ENCODE measurements at places on chromosomes 6 and 20.
A peak's percentile ranks its signal among the peaks of the same experiment; 100 is the strongest.

DNA sequence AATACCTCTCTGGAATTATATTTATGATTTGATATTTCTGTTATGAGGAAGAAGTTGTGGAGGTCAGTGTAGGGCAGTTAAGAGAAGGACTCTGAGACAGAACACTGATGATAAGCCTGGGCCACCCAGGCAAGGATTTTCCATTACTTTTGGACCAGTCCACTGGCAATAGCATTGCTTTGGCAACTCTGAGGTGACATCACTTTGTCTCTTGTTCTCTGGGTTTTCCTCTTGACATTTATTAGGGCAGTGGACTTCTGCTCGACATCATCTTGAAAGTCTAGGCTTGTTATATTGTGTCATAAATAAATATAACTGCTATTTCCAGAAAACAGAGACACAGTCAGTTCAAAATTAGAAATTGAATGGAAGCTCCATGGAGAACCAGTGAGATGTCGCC, 268.0 kb downstream of the SMOC2 start:
- DNase-seq: no peak

DNA sequence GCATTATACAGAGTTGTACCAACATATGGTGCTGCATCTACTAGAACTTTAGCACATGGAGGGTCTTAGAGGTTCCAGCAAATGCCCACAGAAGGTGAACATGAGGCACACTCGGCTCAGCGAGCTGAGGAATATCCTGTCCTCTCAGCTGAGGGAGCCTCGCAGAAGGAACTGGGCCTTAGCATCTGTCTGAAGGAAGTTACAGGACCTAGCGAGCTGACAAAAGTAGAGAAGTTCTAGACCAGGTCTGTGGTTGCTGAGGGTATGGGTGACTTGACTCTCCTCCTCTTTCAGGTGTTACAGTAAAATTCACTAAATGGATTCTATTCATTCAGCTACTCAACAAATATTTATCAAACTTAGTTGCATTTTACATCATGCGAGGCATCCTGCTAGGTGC, 157.2 kb downstream of the ZDHHC14 start:
- no peak for DNase-seq

- DNase-seq: peak; percentile 50
Observed at GRCh38 chr6:105994591-105995390, 91.3 kb upstream of the PRDM1 start.

DNA sequence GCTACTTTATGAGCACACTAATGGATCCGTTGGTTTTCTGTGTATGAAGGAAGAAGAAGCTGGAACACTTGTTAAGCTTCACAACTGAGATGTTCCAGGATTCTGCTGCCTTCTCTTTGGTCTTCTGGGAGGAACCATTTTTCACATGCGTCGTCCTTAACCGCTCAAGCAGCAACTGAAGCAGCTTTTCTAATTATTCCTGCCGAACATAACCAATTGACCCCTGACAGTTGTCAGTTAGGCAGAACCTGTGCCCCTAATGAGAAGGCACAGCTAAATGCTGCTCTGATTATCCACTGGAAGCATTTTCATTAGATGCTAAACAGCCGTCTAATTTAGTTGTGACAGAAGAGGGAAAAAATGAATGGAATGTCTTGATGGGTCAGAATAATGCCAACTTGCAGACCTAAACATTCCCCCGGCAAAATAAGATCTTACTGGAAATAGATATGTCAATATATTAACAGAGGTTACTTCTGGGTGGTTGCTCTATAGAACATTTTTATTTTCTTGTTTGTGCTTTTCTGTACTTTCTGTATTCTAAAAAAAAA, 85.0 kb upstream of the SMLR1 start:
- peak; percentile 21 for DNase-seq

GRCh38 chr6:131231103-131231502, 95.8 kb downstream of the AKAP7 start:
- no peak for DNase-seq

DNA sequence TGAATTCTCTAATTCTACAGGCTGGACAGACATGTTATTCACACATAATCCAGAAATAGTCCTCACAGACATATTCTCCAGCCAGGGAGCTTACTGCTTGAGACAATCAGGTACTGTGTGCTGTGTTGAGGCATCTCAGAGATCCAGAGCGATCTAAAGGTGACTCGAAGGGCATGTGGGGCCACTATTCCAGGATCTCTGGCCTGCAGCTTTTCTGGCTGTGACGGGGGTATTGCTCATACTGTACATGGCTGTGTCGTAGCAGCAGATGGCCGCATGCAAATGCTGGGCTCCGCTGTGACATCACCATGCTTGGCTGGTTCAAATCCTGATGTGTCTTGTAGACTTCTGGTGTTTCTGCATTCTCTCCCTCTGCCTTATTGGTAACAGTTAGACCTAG, 37.8 kb downstream of the CD109 start:
- DNase-seq: no peak

- DNase-seq: no peak
Observed at GRCh38 chr6:94184666-94185464, 765.5 kb upstream of the EPHA7 start.

- DNase-seq: no peak
Observed at GRCh38 chr6:43122146-43122545, 46.0 kb downstream of the PTK7 start.

DNA sequence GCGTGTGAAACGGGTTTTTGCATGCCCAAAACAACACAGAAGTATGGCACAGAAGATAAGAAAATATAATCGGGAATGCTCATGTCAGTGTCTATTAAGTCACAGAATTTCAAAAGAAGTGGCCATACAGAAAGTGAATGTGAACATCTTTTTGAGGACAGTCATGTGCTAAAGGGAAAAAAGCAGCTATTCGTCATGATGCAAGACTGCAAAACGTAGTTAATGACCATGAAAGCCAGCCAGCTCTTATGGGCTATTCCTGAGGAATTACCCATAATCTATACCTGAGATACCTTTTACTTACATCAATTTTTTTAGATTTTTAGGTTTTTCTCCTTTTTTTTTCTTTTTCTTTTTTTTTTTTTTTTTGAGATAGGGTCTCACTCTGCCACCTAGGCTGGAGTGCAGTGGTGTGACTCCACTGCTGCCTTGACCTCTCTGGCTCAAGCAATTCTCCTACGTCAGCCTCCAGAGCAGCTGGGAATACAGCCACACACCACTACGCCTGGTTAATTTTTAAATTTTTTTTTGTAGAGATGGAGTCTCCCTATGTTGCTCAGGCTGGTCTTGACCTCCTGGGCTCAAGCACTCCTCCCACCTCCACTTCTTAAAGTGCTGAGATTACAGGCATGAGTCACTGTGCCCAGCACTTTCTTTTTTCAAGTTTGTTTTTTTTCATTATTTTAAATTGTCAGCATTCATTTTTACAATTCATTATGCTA, 18.1 kb upstream of the ZBP1 start:
- DNase-seq: peak; percentile 92

DNA sequence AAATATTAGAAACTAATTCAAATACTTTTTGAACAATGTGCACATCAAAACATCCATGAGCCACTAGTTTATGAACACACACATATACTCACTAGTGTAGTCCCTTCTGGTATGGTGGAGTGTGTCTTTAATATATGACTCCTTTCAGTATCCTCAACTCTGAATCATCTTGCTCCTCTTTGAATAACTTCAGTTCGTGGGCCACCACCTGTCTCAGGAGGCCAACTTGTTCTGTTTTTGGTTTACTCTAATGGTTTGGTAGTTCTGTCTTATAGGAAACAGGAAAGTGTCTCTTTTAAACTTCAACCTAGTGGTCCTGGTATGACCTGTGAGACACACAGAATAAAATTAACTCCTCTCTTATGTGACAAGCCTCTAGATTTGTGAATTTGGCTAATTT, 55.6 kb downstream of the ZNF292 start:
- DNase-seq: peak; percentile 29

DNA sequence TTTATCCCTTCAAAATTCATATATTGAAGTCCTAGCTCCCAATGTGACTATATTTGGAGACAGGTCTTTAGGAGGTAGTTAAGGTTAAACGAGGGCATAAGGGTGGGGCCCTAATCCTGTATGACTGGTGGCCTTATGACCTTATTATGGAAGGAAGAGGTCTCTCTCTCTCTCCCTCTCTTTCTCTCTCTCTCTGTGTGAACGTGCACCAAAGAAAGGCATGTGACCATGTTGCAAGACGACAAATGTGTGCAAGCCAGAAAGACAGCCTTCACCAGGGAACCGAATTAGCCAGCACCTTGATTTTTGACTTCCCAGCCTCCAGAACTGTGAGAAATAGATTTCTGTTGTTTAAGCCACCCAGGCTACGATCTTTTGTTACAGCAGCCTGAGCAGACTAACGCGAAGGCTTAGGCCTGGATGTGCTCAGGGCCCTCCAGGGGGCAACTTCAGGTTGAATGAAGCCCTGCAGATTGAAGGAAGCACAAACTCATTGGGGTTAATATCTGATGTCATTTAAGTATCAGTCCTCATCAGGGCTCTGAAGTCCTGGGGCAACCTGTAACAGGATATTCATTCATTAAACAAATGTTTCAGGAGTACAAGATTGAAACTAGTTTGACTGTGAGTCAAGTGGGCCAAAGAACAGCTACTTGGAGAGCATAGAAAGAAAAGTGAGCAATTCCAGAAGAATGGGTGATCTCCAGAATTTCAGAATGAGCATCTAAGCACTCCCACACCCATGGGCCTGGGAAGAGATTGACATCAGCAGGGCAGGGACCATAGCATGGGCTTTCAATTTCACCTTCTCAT, 157.4 kb upstream of the TNFAIP3 start:
- DNase-seq: peak; percentile 93

GRCh38 chr6:143549221-143549948, 37.9 kb upstream of the FUCA2 start:
- DNase-seq: peak; percentile 33

- no peak for DNase-seq
Observed at GRCh38 chr6:25085756-25086155, 150.0 kb upstream of the RIPOR2 start.

DNA sequence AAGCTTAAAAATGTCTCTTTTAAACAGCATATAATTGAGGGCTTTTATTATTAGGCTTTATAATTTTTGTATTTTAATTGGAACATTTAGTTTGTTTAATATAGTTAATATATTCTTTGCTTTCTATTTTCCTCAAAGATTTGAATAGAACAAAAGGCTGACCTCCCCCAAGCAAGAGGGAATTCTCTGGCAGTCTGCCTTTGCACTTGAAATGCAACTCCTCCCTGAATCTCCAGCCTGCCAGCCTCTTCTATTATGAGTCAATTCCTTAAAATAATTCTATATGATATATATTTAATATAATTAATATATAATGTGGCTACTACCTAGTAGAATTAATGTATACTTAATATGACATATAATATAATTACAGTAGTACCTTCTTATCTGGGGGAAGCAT, 69.2 kb downstream of the PTPRA start:
- DNase-seq: no peak

GRCh38 chr6:38136547-38136946, 317.0 kb downstream of the ZFAND3 start:
- DNase-seq: no peak

DNA sequence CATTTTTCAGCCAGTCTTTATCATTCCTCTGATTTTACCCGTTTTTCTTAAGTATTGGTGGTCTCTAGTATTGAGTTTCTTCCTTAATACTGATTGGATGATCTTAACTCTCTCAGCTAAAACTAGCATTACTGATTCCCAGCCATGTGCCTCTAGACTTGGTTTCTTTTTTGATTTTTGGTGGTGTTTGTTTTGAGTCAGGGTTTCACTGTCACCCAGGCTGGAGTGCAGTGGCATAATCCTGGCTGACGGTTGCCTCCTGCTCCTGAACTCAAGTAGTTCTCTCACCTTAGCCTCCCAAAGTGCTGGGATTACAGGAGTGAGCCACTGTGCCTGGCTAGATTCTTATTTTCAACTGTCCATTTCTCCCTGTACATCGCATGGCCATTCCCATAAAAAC, 24.9 kb downstream of the DPPA5 start:
- DNase-seq: no peak

- no peak for DNase-seq
Observed at GRCh38 chr6:26232940-26233648, 131.9 kb upstream of the BTN3A2 start.

DNA sequence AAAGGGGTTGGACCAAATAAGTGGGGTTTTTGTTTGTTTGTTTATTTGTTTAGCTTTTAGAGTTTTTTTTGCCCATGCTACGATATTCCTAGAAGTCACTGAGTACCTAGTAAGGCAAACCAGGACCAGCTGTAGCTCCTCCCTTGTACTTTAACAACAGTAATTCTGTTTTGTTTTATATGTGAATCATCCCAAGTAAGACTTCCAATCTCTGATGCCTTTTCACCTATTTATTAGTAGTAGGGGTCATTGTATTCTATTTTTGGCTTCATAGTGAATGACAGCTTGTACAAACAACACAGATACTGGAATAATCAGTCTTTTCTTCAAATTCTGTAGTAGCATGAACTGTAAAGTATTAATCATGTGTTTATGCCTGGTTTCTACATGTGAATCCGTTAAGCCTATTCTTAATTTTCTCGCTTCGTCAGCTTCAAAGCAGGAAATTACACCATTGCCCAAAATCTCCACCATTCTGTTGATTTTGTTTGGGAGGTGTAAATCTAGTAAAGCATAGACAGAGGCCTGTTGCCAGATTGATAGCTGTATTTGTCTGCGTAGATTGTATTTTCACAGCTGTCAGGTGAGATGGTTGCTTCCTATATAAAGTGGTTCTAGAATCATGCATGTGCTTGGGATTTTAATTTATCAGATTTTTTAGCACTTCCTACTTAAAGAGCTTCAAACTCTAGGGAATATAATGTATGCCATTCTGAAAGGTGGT, 151.5 kb upstream of the FLRT3 start:
- no peak for DNase-seq

DNA sequence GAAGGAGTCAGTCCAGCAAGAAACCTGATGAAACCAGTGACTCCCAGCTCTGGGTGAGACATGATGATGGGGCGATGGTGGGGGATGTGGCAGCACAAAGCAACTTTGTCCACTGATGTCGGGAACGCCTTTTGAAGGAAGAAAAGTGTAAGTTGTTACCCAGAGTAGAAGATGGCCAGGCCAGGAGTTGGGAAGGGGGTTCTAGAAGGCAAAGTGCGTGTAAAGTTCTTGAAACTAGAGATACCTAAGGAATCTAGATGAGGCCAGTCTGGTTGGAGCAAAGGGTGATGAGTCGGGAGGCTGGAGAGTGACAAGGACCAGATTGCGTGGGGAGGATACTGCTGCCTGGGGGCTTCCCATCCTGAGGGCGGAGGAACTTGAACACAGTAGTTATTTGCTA, 117.0 kb downstream of the PHACTR3 start:
- no peak for DNase-seq

DNA sequence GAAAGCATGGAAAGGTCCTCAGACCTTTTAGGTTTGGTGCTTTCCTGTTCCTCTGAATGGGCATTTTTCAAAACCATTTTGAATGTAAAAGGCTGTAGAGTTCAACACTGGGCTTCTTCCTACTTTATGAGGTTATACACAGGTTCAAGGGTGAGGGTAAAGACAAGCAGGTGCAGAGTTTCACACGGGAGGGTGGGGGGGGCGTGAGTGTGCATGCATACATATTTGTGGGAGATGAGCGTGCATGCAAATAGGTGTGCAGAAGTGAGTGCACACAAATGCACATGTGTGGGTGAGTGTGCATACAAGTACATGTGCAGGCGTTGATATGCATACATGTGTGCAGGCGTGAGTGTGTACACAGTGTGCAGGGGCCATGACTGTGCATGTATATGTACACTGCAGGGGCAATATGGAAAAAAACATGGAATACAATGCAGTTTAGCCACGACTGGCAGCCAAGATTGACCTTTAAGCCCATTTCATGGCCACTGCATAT, 183.1 kb downstream of the GMPR start:
- DNase-seq: no peak
